Amygdala (tissue), 56 donors: ENCODE measurements at places on chromosomes 3 and 15.

DNA sequence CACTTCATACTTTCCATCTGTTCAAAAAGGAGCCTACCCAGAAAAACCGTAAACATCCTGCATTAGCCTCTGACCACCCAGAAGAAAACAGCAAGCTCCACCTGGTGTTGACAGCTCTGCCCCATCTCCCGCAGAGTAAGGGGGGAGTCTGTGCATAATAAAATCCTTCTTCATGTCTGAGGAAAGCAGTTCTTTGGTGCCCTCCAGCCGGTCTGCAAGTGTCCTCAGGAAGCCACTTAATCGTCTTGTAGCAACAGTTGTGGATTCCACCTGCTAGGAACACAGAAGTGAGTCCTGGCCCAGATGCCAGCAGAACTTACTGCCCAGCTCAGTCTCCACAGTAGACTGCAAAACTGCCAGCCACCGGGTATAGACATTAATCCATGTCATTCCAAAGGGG lies 22.5 kb downstream of the RIOX2 start:
- DNase-seq = no peak

DNA sequence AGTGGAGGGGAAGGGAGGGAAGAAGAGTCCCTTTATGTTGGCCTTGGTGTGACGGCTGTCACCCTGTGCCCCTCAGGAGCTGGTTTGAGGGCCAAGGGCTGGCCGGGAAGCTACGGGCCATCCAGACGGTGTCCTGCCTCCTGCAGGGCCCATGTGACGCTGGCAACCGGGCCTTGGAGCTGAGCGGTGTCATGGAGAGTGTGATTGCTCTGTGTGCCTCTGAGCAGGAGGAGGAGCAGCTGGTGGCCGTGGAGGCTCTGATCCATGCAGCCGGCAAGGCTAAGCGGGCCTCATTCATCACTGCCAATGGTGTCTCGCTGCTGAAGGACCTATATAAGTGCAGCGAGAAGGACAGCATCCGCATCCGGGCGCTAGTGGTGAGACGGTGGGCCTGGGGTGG lies 8.1 kb upstream of the RCCD1 start:
- no peak for DNase-seq

DNA sequence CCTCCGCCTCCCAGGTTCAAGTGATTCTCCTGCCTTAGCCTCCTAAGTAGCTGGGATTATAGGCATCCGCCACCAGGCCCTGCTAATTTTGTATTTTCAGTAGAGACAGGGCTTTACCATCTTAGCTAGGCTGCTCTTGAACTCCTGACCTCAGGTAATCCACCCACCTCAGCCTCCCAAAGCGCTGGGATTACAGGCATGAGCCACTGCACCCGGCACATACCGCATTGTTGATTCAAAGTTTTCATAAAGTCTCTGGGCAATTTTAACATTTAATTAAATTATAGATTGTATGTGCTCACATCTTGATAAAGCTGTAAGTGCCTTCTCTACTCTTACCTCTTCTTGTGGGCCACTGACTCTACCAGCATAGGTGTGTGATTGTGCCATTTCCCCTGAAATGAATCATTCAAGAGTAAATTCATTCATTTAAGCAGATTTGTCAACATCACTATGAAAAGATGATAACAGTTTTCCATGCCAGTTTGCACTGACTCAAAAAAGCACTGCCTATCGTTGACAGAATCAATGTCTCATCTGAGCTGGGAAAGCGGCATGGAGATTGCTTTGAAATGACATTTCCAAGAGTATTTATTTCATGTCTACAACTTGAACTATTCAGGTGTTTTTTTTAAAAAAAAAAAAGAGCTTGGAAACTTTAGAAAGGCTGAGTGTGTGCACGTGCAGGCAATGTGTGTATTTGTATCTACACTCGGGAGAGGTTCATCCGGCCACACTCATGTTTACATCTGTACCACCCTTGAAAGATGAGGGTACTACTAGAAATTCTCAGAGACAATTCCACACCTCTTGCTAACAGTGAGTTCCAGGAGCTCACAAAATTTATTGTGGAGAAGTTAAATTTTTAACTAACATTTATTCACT lies 3.5 kb downstream of the BCL2A1 start:
- no peak for DNase-seq

GRCh38 chr3:16528106-16528505 lies 14.6 kb upstream of the RFTN1 start:
- DNase-seq = no peak

DNA sequence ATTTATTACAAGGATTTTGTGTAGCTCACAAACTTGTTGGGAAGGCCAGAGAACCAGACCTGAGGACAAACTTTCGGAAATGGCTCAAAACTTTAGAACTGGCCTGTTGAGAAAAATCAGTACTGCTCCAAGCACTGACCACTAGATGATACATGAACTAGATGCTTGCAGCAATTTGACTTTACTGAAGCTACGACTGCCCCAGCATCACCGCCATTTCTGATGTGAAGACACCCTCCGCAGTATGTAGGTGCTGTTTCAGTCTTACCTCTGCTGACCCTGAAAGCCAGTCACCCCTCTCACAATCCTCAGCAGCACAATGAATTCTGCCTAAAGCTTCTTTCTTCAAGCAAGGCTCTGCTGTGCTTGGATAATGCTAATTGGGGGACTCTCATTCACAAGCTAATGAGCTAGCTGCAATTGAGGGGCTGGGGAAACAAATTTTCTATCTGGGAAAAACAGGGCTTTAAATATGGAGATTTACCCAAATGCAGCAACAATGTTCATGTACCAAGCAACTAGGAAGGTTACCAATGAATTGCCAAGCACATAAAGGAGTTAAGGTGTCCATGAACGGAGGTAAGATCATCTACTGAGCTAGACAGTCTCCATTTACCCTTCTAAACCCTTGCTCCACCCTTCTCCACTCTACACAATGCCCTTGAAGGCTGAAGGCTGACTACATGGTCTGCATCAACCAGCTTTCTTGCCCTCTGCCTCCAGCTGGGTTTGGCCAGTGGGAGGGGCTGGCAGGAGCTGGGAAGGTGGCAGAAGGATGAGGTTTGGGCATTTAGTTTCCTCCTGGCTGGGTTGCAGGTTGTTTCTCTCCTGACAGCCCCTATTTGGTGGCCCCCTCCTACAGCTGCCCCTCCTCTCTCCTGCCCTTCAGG lies 53.2 kb upstream of the FSTL1 start:
- DNase-seq = no peak

GRCh38 chr3:104108522-104108921 lies 1258.2 kb upstream of the ALCAM start:
- no peak for DNase-seq

GRCh38 chr3:160931474-160931873 lies 173.7 kb downstream of the B3GALNT1 start:
- DNase-seq = no peak

GRCh38 chr3:8460815-8461456 lies 40.7 kb upstream of the LMCD1 start:
- no peak for DNase-seq

DNA sequence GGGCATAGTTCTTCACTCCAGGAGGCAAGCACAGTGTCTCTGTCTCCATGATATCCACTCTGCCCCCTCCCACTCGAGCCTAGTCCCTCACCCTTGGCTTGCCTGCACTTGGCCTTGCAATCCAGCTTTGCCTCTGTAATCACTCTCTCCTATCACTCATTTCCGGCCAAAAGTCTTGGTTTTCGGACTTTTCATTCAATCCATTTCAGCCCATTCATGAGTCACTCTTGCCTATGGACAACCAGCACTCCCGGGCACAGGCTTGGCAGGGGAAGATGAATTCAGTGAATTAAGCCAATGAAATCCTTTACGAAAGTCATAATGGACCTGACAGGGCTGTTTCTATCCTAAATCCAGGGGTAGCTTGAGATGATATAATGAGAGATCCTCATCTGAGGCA lies 21.7 kb downstream of the DAZL start:
- no peak for DNase-seq

DNA sequence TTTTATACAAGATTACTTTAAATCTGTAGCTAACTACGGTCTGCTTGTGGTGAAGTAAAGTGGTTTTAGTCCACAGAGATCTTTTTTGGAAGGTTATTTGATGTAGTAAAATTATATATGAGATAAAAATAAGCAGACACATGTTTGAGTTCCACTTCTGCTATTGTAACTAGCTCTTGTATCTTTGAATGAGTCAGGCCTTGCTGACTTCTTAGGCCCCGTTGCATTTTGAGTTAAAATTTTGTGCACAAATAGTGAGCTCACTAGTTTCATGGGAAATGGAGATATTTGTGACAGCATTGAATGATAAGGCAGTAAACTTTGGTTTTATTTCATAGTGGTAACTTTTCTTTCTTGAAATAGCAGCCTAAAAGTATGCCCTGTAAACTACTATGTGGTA lies 42.6 kb downstream of the ARIH1 start:
- DNase-seq = no peak
